Stimulated activated CD8-positive, alpha-beta memory T cell treated with anti-CD3 and anti-CD28 coated beads, Interleukin-7, amount 100 ng/mL, for 24 hours (primary cell): ENCODE measurements at places on chromosomes 16 and 17.

DNA sequence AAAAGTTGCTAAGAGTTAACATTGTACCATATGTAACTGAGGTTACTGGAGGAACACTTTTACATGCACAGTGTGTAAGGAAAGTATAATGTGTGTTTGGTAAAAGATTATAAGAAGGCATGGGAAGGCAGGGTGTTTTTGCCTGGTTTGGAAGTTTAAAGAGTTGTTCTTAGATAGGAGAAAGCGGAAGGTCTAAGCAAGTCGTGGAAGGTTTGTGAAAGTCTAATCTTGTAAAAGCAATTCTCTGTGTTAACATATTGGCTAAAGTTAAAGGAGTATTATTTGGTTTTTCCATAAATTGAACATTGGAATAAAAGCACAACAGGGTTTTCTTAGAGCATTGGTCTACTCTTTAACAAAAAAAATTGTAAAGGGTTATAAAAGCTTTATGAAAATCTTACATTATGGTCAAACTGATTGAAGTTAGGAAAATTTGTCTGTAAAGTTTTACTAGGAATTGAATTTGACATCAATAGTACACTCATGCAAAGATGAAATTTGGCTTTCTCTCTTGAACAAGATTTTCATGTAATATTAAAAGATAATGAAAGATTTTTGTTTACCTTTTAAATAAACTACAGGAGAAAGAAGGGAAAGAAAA lies 4.7 kb upstream of the CANT1 start:
- DNase-seq, result no peak

DNA sequence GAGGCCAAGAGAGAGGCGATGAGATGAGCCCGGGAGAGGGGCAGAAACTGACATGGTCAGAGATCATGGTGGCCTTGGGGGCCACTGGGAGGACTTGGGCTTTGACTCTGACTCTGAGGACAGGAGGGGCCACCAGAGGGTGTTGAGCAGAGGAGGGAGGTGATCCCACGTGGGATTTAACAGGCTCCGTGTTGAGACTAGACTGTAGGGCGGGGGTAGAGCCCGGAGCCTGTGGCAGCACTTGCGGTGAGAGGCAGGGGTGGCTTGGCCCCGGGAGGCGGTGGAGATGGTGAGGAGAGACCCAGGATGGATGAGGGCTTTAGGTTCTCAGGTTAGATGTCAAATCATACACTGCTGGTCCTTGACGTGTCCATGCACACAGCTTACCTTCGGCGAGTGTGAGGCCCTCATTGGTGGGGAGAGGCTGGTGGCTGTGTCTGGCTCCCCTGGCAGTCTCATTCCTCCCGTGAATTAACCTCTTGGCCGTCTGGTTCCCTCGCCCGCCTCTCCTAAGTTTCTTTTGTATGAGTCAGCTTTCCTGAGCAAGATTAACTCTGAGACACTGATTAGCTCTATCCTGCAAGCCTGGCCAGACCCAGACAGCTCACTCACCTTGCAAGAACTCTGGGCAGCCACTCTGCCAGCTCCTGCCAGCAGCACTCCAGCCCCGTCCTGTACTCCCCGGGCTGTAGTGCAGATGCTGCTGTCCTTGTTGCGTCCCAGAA lies 39.7 kb downstream of the VPS35L start:
- no peak for DNase-seq

DNA sequence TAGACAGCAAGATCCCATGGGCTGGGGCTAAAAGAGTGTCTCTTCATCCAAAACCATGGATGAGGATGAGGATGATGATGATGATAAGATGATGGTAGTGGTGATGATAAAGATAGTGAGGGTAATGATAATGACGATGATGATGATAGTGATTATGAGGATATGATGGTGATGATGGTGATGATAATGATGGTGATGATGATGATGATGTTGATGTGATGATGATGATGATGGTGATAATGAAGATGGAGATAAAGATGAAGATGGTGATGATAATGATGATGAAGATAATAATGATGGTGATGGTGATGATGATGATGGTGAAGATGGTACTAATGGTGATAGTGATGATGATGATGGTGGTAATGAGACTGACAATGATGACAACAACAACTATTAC lies 299.5 kb downstream of the NPIPA8 start:
- no peak for DNase-seq

- DNase-seq, result no peak
Observed at GRCh38 chr16:2233872-2234812, 2.1 kb upstream of the DNASE1L2 start.
